ENCODE measurements at places on chromosomes 3 and 15.

GRCh38 chr3:65401359-65402305, 637.1 kb downstream of the MAGI1 start:
- DNase-seq, result no peak

- peak; percentile 10 for DNase-seq
Measured at GRCh38 chr15:29208352-29208751, 61.3 kb downstream of the NSMCE3 start.

DNA sequence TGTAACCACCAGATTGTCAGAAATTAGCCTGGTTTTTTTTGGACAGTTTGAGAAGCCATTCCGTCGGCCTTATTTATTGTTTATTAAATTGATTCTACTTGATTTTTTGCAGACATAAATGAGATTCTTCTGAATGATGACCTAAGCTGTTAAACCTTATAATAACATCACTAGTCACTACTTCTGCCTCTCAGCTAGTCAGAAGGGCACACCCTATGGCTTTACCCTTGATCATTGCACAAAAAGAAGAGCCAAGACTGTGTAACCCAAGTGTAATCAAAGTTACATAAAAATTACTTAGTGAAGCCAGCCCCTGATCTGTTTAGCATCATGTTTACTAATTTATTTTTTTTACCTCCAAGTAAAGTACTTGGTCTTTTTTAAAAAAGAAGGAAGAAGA, 64.3 kb downstream of the CHL1 start:
- DNase-seq, result no peak

DNA sequence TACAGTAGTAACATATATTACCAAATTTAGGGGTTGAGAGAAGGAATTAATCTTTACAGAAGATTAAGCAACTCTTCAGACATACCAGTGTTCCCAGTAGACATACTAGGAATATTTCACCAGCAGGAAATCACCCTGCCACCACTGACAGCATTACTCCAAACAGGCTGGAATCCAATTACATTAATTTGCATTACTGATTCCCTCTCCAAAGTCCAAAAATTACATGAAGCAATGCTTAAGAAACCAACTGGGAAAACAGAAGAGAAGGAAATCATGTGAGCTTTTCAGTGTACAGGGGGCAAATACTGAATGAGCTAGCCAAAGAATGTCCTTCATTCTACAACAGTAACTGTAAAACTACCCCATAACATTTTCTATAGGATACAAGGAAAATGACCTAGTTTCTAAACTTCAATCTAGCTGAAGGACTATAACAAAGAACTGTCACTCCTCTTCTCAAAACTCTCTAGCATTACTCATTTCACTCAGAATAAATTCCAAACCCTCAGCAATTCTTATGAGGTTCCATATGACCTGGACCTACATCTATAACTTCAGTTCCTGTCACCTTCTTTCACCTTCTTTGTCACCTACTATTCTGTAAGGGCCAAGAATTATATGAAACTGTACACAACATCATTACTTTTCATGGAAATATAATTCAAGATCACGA, 72.7 kb downstream of the INO80 start:
- DNase-seq, result no peak

GRCh38 chr3:170611751-170612150, 25.9 kb upstream of the SLC7A14 start:
- DNase-seq, result no peak

GRCh38 chr3:51934991-51935885, 6.5 kb downstream of the RRP9 start:
- no peak for DNase-seq

DNA sequence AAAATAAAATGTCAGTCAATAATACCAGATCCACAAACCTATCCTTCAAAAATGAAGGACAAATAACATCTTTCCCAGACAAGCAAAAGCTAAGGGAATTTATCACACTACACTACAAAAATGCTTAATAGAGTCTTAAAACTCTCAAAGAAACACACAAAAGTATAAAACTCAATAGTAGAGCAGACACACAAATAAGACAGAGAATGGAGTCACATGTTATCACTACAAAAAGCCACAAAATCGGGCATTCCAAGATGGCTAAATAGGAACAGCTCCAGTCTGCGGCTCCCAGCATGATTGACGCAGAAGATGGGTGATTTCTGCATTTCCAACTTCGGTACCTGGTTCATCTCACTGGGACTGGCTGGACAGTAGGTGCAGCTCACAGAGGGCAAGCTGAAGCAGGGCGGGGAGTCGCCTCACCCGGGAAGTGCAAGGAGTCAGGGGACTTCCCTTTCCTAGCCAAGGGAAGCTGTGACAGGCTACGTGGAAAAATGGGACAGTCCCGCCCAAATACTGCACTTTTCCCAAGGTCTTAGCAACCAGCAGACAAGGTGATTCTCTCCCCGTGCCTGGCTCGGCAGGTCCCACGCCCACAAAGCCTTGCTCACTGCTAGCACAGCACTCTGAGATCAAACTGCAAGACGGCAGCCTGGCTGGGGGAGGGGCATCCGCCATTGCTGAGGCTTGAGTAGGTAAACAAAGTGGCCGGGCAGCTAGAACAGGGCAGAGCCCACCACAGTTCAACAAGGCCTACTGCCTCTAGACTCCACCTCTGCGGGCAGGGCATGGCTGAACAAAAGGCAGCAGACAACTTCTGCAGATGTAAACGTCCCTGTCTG, 46.3 kb downstream of the SENP7 start:
- no peak for DNase-seq

GRCh38 chr15:26125664-26126063, 262.5 kb upstream of the ATP10A start:
- no peak for DNase-seq
